ENCODE measurements at places on chromosomes 7 and 10.

DNA sequence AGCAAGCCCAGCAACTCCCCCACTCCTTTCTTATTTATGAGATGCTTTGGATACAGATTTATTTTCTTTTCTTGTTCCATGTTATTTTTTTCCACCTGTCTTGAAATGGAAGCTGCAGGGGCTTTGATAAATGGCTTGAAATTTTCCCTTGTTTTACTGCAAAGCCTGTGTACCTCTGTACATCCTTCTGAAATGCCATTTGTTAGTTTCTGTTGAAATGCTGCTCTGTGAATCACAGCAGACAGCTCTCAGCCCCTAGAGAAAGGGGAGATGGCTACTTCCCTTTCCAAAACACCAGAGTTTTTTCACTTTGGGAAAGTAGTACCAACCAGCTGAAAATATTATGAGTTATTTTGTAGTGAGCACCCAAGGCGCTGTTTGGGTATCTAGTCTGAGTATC is 304.2 kb downstream of the ELMO1 start:
- DNase-seq = no peak

GRCh38 chr7:33262476-33262875 is 133.1 kb downstream of the BBS9 start:
- no peak for DNase-seq

GRCh38 chr10:125627646-125628045 is 55.3 kb downstream of the TEX36 start:
- no peak for DNase-seq

GRCh38 chr10:110610308-110610774 is 33.8 kb upstream of the RBM20 start:
- DNase-seq = peak; percentile 8

GRCh38 chr10:31799181-31799580 is 129.4 kb downstream of the ARHGAP12 start:
- no peak for DNase-seq

DNA sequence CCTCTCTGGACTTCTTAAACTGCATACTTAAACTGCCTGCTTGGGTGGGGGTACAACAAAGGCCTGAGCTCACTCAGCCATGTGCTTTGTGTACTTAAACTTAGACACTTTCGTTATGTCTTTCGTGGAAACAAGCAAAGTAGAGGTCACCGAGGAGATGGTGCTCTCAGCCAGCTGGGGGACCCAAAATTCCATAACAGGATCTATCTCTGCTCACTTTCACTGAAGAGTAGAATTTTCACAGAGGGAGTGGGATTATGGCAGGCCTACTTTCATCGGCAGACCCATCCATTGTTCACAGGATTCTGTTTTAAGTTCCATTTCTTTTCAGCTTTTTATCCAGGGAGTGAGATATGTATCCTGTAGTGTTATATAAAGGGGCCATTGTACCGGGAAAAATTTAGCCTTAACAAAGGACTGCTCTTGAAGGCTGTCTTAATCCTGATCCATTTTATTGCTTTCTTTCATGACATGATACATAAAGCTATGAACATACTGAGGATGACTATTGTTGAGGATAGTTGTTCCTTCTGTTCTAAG is 370.0 kb upstream of the GHITM start:
- no peak for DNase-seq

- DNase-seq = no peak
Measured at GRCh38 chr7:56290548-56290947, 174.3 kb upstream of the NUPR2 start.

DNA sequence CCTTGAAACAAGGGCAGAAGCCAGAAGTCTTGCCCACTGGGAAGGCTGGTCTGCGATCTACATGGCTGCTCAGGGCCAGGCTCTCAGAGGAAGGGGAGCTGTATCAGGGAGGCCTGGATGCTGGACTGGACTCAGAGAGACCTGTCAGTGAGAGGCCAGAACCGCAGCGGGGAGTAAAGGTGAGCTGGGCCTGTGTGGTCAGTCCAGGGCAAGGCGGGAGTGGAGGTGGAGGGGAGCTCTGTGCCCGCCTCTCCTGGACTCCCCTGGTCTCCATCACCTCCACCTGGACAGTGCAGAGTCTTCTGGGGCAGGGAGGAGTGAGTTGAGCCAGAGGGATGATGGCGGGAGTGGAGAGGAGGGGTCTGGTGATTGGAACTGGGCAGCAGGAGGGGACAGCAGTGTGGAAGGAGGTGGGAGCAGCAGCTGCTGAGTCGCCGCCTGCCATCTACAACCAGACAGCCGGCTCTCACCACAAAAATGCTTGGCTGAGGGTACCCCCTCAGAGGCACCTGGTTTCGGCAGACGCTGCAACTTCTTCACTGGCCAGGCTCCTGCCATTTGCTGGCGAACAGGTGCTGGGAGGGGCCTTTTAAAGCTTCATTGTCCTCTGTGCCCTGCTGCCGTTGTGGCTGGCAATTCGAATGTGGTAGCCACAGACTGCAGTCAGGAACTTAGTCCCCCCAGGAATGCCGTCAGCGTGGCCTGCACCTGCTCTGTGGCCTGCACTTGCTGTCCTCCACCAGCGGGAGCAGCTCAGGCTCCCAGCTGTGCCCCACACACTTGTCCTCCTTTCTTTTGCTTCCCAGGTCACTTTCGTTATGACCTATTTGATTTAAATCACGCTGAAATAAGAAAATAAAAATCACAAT is 3.5 kb downstream of the RASSF4 start:
- DNase-seq = no peak

- no peak for DNase-seq
Measured at GRCh38 chr7:34313289-34313688, 344.7 kb upstream of the NPSR1 start.

- no peak for DNase-seq
Measured at GRCh38 chr7:67547183-67547907, 550.7 kb downstream of the TYW1 start.

- no peak for DNase-seq
Measured at GRCh38 chr7:55173671-55174070, 154.9 kb downstream of the EGFR start.

- DNase-seq = peak; percentile 29
Measured at GRCh38 chr10:118045837-118046394, 825 bp downstream of the RAB11FIP2 start.

- no peak for DNase-seq
Measured at GRCh38 chr7:25567430-25567829, 339.1 kb upstream of the NPVF start.

- DNase-seq = no peak
Measured at GRCh38 chr7:86158111-86158510, 485.6 kb upstream of the GRM3 start.

GRCh38 chr7:1557006-1557405 is 1.0 kb upstream of the TMEM184A start:
- no peak for DNase-seq

- no peak for DNase-seq
Measured at GRCh38 chr7:137652721-137653120, 194.1 kb downstream of the DGKI start.

GRCh38 chr7:19754521-19755116 is 18.8 kb downstream of the TMEM196 start:
- no peak for DNase-seq

- peak; percentile 38 for DNase-seq
Measured at GRCh38 chr7:140640060-140640637, 464 bp downstream of the DENND2A start.

DNA sequence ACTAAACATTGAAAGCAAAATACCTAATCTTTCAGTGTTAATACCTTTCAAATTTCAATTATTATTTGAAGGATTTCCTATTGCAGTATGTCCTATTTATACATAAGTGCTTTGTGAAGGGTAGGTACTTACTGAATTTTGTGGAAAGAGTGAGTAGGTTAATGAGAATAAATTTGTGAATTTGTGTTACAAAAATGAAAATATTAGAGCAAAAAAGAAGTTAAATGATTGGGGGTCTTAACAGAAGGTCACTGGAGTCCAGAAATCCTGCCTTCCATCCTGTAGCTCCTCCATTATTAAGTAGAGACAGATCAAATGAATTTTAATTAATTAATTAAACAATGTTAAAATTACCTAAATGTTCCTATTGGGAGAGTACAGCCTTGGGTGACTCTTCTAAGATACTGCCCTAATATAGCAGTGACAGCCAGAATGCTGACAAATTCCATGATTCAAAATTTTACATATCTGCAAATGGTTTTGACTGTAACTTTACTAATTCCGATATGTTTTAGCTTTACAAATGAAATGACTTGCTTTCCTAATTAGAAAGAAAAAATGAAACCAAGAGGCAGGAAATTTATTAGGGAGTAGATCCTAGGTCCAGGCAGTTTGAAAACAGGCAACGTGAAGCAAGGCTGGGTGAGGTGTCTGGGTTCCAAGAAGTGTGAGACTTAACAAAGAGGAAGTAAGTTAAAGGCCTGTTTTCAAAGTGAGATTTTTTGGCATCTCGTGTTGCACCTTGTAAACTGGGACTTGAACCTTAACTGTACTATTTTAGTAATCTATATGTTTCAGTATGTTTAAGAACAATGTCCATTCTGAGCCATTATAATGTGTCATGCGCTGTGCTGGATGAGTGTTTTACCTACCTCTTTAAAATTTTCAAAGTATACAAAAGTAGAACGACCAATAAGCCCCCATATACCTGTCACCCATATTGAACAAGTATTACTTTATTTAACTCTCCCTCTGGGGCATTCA is 1.5 kb downstream of the PIK3CG start:
- DNase-seq = no peak

DNA sequence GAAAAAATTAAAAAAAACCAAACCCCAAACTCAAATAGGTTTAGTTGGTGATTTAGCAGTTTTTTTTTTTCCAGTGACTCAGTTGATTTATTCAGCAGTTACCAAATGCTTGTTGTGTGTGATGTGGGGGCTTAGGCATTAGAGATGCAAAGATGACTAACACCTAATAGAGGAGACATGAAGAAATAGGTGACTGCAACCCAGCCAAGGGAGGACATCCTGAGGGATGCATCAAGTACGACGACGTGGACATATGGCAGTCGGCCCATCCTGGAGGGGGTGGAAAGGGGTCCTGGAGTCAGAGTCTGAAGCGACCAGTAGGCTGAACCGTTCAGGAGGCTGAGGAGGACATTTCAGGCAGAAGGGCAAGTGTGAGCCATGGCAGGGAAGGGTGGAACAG is 35.5 kb downstream of the LRMDA start:
- no peak for DNase-seq

- DNase-seq = no peak
Measured at GRCh38 chr7:102284891-102285539, 1.7 kb upstream of the SH2B2 start.

GRCh38 chr7:134045716-134046115 is 81.4 kb upstream of the LRGUK start:
- DNase-seq = no peak

- DNase-seq = no peak
Measured at GRCh38 chr10:49170632-49171325, 17.4 kb downstream of the TMEM273 start.

DNA sequence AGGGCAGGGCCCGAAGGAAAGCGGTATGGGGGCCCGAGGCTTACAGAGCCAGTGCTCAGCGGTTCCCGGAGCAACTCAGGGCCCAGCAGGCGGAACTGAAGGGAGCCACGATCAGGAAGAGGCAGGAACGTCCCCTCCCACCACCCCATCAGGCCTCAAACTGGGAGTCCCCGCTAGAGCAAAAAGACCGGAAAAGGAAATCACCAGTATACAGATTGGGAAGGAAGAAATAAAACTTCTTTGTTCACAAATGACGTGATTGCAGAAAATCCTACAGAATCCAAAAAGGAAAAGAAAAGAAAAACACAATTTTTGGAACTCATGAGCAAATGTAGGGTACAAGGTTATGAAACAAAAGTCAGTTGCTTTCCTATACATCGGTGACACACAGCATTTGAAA is 21.6 kb upstream of the ZFAND2A start:
- DNase-seq = no peak

- no peak for DNase-seq
Measured at GRCh38 chr7:101172005-101172853, 6.9 kb upstream of the VGF start.

- DNase-seq = no peak
Measured at GRCh38 chr10:75647675-75648074, 216.3 kb downstream of the LRMDA start.

- DNase-seq = no peak
Measured at GRCh38 chr7:128550920-128551319, 74.4 kb downstream of the METTL2B start.

- DNase-seq = no peak
Measured at GRCh38 chr7:105306298-105306748, 82.4 kb downstream of the SRPK2 start.

DNA sequence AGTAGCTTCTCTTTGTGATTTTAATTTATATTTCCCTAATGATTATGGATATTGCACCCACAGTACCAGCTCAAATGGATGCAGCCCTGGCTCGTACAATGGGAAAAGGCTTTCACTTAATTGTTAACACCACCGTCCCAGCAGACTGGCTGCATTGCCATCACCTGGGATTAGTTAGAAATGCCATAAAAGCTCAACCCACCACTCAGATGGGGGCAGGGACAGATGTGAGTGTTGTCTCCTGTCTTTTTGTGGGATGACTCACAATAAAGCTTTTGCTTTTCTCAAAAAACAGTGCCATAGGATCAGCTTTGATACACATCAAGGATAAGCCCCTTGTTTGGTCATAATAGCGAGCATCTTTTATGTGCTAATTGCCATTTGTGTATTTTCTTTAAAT is 729.1 kb downstream of the TNS3 start:
- no peak for DNase-seq

DNA sequence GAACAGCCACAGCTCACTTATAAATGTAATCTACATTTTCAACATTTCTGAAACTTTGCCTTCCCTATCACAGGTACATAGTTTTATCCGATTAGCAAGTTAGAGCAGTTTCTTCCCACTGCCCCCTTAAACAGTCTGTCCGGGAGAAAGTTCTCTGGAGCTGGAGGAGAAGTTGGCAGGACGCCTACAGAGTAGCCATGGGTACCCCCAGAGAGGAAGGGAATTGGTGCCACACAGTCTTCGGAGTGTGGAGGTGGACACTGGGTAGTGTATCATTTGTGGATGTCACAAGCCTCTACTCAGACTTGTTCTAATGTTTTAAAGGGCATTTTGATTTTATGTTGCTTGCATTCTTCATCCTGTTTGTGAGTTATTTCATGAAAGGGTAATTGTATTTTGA is 39.0 kb downstream of the TAF3 start:
- DNase-seq = no peak

DNA sequence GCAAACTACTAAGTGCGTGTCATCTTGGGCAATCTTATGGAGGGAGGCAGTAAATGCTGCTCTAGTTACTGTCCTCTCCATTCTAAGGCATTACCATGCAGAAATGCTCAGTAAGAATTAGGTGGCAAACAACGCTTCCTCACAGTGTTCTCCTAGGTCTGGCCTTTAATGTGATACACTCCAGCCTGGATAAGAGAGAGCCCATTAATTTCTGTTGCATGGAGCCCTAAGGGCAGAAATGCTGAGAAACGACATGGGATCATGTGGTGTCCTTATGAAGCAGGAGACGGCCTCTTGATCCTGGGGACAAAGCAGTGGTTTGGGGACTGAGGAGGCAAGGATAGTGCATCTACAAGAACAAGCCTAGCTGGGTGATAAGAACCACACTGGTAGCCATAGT is 44.0 kb downstream of the SLC25A13 start:
- DNase-seq = no peak

GRCh38 chr7:32316839-32317238 is 173.3 kb downstream of the LSM5 start:
- DNase-seq = no peak

- DNase-seq = no peak
Measured at GRCh38 chr10:88526501-88527105, 56.5 kb downstream of the RNLS start.

GRCh38 chr10:117617659-117618058 is 75.1 kb downstream of the EMX2 start:
- no peak for DNase-seq

GRCh38 chr7:85529831-85530230 is 343.0 kb upstream of the SEMA3D start:
- DNase-seq = no peak

GRCh38 chr10:79266084-79266483 is 81.2 kb upstream of the PPIF start:
- DNase-seq = no peak

- DNase-seq = no peak
Measured at GRCh38 chr10:43380610-43381222, 9.3 kb downstream of the FXYD4 start.
